ENCODE measurements at places on chromosomes 7 and 10.

GRCh38 chr7:41698726-41699125, 4.2 kb downstream of the INHBA start:
- no peak for DNase-seq

DNA sequence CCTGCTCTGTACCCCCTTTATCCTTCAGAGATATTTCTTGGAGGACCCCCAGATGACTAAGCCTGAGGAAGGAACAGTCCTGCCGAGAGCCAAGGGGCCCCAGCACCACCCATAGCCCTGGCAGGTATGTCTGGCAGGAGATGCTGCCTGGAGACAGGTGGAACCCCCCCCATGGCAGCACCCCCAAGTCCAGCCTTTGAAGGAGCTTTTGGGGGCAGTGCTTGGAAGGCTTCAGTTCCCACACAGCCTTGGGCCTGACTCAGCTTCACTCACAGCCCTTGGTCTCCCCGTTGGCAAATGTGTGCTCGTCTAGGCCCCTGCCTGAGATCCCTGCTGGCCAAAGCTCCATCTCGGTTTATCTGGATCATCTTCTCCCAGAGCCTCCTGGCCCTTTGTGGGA, 23.0 kb upstream of the PCBD1 start:
- no peak for DNase-seq

- no peak for DNase-seq
Observed at GRCh38 chr7:5528815-5529442, 105.3 kb upstream of the TNRC18 start.

DNA sequence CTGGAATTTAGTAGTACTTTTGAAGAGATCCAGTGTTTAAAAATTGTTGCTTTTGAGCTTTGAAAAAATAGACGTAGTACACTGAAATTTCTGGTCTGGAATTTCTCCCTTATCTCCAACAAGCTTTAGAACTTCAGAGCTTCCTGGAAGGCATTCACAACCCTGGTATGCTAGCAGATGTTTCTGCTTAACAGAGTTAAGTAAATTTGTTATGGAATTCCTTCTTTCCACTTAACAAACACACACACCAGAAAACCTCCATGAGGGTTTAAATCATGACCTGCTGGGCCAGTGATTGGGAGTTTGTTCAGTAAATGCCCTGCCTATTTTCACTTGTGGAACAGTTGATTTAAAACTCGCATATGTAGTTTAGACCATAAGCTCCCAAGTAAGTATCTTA, 13.7 kb downstream of the ASB15 start:
- no peak for DNase-seq

DNA sequence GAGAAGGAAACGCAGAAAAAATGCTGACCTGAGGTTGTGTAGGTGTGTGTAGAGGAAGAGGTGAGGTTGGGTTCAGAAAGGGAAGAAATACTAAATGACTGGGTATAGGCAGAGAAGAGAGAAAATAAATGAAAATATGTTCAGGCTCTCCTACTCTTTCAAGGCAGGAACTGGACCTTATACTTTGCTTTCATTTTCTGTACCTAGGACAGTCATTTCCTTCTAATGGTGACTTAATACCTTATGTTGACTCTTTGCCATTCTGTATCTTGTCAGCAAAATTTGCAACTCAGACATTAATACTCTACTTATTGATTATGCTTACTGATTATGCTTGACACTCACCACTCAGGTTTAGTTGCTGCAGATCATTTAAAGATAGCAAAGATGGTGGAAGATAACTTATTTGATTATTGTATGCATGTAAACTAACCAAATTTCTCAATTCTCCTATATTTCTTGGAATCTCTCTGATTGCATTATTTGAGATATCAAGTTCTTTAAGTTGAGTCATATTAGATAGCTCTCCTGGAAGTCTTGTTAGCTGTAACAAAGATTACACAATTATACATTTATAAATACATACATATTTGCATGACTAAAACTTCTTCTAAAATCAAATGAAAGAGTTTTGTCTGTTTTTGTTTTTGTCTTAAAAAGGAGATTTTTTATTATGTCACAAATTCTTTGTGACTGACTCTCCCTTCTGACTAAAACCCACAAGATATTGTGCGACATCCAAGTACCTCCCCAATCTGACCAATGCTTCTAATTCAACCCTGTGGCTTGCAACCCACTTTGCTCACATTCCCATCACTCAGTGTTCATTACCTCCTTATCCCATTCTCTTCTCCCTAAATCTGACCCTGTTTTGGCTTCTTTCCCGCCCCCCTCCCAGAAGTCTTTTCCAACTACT, 20.0 kb downstream of the LRRD1 start:
- DNase-seq, result no peak

DNA sequence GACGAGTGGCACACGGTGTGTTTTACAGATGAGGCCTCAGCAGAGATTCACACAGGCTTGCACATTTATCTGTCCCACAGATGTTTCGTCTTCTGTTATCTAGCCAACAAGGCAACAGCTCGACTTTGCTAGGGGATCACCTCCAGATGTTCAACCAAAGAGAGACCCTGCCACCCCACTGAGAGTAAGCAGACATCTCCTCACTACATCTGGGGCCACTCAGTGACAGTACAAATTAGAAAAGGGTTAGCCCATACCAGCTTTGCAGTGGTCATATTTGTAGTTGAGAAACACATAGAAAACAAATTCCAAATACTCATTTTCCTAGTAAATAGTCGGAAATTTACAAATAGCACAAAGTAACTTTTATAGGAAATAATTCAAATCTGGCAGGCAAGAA, 164.2 kb downstream of the HDAC9 start:
- DNase-seq, result no peak

All from activated CD4-positive, alpha-beta T cell treated with anti-CD3 and anti-CD28 coated beads for 4 hours (primary cell).